Calu3 (cell line): ENCODE measurements at places on chromosomes 16 and 17. TPM values are rescaled to one million over a fixed set of nuclear protein-coding genes. Genes with fewer than 3 reads are reported as not detected.

The SCIMP gene
- not detected in 2 replicates for total RNA-seq

DNA sequence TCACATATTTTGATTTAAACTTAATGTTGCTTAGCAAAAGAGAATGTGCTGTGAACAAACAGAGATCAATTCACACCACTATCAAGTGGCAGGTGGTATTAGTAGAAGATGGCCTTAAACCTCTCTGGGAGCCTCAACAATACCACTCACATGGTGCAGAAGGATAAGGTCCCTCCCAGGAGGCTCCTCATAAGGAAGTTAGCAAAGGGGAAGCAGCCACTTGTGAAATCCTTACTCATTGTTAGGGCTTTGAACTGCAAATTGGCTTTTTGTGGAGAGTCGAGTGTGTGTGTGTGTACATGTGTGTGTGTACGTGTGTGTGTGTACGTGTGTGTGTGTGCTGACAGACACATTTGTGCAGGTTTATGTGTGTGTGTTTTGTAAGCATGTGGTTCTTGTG lies 48.9 kb upstream of the ASIC2 start:
- no peak for DNase-seq
- no peak overlapping the region for H3K27ac ChIP-seq
- no peak overlapping the region for H3K4me3 ChIP-seq

DNA sequence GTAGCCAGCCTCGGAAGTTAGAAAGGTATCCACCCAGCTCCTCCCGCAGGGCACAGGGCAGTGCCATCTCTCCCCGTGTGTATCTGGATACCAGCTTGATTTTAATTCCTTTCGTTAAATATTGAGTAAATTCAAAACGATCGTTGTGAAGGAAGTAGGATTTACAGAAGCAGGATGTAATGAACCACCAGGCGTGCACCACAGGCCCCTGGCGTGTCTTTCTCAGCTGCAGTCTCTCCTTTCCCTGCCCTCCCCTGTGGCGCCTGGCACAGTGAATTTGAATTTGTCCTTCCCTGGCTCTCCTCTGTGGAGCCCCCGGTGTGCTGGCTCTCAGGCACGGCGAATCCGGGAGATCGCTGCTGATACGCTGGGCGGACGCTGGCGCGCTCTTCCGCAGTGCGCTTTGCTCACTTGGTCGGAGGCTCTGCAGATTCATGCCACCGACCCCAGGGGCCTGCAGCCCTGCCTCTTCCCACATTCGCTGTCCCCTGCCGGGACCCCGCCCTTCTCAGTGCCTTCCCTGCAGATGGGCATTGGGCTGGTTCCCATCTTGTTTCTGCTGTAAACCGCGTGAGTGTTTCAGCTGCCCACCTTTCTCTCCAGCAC lies 164.6 kb downstream of the RPTOR start:
- no peak overlapping the region for H3K27ac ChIP-seq
- no peaks in the 10 kb centered on the region for H3K36me3 ChIP-seq
- peaks cover 12% of the 10 kb centered on the region for H3K4me1 ChIP-seq
- DNase-seq = no peak
- H3K27me3 ChIP-seq = no peaks in the 10 kb centered on the region

The CRHR1 gene
- not detected in 2 replicates for total RNA-seq

GRCh38 chr16:68503334-68503733 lies 35.8 kb upstream of the ZFP90 start:
- DNase-seq = no peak
- no peaks in the 10 kb centered on the region for H3K4me1 ChIP-seq
- peaks cover 89% of the 10 kb centered on the region for H3K27me3 ChIP-seq
- H3K27ac ChIP-seq = no peak overlapping the region
- no peaks in the 10 kb centered on the region for H3K36me3 ChIP-seq

The MAPK7 gene
- 15.0 and 19.3 TPM in 2 replicates for total RNA-seq

DNA sequence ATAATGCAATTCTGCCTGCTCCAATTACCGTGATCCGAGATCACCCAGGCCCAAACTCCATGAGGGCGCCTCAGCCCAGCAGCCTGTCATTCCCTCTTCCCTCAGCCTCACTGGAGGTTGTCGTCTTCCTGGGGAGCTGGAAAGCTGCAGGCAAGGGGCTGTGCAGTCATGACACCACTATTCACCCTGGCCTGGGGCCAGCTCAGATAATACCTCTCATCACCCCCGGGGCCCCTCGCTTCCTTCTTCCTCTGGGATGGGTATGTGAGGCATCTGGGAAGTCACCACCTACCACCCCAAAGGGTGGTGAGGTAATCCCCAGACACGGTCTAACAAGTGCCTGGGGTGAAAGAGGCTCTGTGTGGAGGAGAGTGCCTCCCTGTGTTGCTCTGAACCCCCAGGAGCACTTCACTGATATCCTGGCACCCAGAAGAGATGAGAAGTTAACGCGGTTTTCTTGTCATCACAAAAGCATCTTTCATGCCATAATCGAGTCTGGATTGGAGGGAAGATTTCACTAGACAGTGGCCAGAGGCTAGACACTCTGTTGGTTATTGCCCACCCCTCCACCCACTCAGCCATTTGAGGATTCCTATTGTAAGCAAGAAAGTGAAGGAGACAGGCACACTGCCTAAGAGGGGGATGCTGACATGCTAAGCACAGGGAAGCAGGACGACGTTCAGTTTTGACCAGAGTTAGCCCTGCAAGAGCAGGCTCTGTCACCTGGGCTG lies 18.4 kb downstream of the CFAP20 start:
- DNase-seq = no peak
- H3K27me3 ChIP-seq = no peaks in the 10 kb centered on the region
- H3K27ac ChIP-seq = no peak overlapping the region
- H3K4me1 ChIP-seq = peaks cover 1% of the 10 kb centered on the region
- peaks cover 15% of the 10 kb centered on the region for H3K36me3 ChIP-seq
- H3K4me3 ChIP-seq = no peak overlapping the region

GRCh38 chr17:75272848-75273184 lies 1.8 kb upstream of the MIF4GD start:
- no peaks in the 10 kb centered on the region for H3K27me3 ChIP-seq
- H3K27ac ChIP-seq = no peak overlapping the region
- H3K4me3 ChIP-seq = no peak overlapping the region
- peaks cover 48% of the 10 kb centered on the region for H3K36me3 ChIP-seq

DNA sequence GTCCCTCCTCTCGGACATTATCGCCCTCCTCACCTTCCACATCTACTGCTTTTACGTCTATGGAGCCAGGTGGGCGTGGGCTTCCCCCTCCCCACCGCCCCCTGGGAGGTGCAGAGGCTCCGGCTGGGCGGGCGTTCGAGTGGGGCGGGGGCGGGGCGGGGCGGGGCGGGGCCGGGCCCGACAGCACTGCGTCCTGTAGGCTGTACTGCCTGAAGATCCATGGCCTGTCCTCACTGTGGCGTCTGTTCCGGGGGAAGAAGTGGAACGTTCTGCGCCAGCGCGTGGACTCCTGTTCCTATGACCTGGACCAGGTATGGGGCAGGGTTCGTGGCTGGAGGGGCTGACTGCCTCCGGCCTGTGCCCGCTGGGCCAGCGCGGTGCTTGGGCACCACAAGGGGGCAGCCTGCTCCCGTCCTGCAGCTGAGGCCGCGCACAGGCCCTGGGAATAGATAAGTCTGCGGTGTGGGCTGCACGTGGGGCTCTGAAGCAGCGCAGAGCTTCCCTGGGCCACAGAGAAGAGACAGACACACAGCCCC lies 9.2 kb downstream of the PIGQ start:
- H3K27ac ChIP-seq = no peak overlapping the region
- H3K4me3 ChIP-seq = no peak overlapping the region
- no peak for DNase-seq
- H3K27me3 ChIP-seq = no peaks in the 10 kb centered on the region
- peaks cover 47% of the 10 kb centered on the region for H3K36me3 ChIP-seq
